ENCODE measurements at places on chromosomes 13 and 19.

GRCh38 chr13:110125613-110126272 is 181.2 kb downstream of the COL4A1 start:
- DNase-seq = no peak

GRCh38 chr13:95643936-95644598 is 439 bp downstream of the DZIP1 start:
- peak; percentile 62 for DNase-seq

GRCh38 chr19:14830702-14831101 is 4.3 kb downstream of the OR7A5 start:
- DNase-seq = no peak

DNA sequence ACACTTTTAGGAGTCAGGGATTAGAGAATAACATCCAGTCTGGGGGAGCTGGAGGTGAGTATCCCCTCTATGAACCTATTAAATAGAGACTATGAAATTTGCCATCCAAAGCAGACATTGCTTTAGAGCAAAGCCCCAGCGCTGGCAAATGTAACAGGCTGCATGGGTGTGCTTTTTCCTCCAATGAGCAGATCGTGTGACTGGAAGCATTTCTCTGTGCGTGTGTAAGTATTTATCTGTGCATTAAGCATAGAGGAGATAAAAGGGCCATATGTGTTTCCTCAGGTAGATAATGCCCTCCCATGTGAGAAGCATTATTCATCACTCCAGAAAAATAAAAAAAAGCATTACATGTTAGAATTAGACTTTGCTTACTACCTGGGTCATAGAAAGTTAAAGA is 924 bp downstream of the TNFSF13B start:
- DNase-seq = no peak

DNA sequence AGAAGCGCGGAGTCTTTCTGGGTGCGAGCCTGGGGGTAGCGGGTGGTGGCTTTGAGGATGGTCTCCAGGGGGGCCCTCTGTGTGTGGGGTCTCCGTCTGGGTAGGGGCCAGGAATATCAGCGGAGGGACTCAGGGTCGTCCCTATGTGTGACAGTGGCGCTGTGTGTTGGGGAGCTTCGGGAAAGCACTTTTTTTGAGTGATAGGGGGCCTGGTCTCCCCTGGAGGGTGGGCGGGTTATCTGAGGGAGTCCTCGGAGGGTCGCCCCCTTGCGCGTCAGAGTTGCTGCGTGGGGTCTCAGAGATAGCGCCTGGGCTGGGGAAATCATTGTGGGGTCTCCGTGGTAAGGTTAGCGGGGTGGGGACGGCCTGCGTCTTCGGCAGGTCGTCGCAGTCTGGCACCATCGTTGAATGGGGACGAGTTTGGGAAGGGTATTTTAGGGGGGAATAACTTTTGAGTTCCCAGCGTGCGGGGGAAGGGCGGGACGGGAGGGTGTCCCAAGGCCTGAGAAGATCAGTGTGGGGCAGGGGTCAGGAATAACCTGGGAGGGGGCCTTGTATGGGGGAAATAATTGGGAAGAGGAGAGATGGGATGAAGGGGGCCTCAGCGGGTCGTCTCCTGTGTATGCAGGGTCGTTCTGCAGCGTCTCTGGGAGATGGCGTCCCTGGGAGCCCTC is 857 bp downstream of the IER2 start:
- DNase-seq = peak; percentile 79

GRCh38 chr13:68168448-68168847 is 938.3 kb upstream of the PCDH9 start:
- no peak for DNase-seq

DNA sequence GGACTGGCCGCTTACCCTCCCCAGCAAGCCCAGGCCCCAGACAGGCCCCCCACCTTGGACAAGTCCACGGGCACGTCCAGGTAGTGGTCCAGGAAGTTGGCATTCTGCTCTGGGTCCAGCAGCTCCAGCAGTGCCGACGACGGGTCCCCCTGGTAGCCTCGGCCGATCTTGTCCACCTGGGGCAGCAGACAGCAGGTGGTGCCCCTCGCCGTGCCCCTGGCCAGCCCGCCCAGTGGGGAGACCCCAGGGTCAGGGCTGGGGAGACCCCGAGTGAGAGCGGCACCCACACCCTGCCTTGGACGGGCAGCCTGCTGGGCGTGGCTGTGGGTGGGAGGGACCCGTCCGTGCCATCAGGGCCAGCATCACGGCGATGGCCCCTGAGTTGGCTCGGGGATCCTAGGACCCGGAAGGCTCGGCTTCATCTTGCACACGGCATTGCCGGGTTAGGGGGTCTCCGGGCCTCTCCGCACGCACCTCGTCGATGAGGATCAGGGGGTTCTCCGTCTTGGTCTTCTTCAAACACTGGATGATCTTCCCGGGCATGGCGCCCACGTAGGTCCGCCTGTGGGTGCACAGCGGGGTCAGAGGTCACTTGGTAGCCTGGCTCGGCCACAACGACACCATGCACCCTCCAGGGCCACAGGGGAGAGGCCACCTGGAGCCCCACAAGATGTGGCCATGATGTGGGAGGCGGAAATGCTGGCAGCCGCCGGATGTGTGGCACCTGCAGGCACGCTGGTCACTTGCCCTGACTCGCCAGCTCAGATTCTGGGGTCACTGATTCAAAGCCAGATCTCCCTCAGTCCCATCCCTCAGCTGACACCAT is 6.3 kb downstream of the RPL36 start:
- no peak for DNase-seq

DNA sequence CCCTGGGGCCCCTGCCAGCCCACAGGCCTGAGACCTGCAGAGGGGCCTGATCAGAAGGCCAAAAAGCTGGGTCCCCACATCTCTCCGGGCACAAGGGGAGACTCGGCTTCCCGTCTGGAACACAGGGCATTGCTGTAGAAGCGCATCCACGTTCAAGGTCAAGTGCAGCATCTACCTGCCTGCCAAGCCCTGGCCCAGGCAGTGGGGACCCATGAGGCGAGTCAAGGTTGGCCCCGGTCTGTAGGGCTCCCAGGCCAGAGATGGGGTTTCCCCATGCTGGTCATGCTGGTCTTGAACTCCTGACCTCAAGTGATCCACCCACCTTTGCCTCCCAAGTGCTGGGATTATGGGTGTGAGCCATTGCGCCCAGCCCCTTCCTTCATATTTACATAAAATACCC is 13.5 kb upstream of the COMP start:
- DNase-seq = no peak

DNA sequence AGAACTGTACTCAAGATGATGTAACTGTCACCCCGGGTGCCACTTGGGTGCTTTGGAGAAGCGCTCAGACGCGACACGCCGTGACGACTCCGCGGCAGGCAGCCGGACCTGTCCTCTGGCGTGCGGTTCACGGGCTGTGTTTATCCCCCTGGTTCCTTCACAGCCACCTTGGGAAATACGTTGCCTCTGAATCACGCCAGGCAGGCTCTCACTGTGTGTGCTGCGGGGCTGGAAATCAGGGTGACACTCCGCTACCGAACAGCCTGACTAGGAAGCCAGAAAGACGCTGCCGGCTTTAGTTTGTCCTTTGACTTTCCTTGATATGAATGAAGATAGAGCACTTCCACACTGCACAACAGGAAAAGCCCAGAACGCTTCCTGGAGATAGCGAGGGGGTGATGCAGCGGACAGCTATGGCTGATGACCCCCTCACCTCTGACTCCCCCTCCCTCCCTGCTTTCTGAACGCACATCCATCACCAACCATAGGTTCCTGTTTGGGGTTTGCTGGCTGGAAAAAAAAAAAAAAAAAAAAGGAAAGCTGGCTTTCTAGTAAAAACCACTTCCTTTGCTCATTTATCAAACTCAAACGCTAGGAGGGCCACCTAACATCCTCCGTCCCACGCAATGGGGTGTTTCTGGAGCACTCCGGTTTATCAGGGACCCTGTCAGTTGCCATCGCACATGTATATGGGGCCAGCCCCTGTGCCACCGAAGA is 3.7 kb upstream of the GP6 start:
- peak; percentile 66 for DNase-seq

GRCh38 chr19:6263735-6264444 is 15.9 kb downstream of the MLLT1 start:
- DNase-seq = no peak

- no peak for DNase-seq
Observed at GRCh38 chr13:77036279-77036678, 9.3 kb upstream of the FBXL3 start.

- DNase-seq = no peak
Observed at GRCh38 chr13:65460136-65460535, 1770.0 kb downstream of the PCDH9 start.

Measured in activated CD8-positive, alpha-beta memory T cell treated with anti-CD3 and anti-CD28 coated beads for 24 hours (primary cell).